Activated T-cell treated with anti-CD3 and anti-CD28 coated beads, Interleukin-2, amount 50 U/mL, for 4 hours (primary cell): ENCODE measurements at places on chromosomes 1 and 21. TPM values are rescaled to one million over a fixed set of nuclear protein-coding genes. Genes with fewer than 3 reads are reported as not detected.
A peak's percentile ranks its signal among the peaks of the same experiment; 100 is the strongest.

GRCh38 chr1:161506336-161507223, 1.3 kb downstream of the FCGR2A start:
- DNase-seq: no peak

- peak; percentile 48 for DNase-seq
Observed at GRCh38 chr1:6634371-6635052, 9.8 kb downstream of the THAP3 start.

GRCh38 chr1:158754420-158754819, at the start of gene OR6K6:
TSS of gene OR6K6 (plus strand) at chr1:158754720. CDS start at chr1:158754888, 168 bp downstream.
- DNase-seq: no peak

- DNase-seq: peak; percentile 34
Observed at GRCh38 chr1:111399792-111400610, 27.5 kb downstream of the OVGP1 start.

GRCh38 chr1:8627728-8628127, 189.7 kb downstream of the RERE start:
- no peak for DNase-seq

GRCh38 chr1:237972186-237972585, 81.5 kb upstream of the ZP4 start:
- no peak for DNase-seq

DNA sequence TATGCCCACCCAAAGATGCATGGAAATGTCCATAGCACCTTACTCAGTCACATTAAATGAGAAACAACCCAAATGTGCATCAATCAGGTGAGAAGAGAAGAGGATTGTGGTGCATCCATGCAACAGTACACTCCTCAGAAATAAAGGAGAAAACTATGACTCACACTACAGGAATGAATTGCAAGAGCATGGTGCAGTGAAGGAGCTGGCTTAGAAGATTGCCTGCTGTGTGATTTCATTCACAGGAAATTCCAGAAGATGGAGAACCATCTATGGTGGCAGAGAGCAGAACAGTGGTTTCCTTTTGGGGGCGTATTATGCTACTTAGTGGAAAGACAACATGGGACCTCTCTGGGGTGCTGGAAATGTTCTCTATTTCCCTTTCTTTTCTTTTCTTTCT, 278.6 kb upstream of the AJAP1 start:
- DNase-seq: no peak

DYNLT5 gene
- total RNA-seq: not detected
